NCI-H1694 treated with DMSO at 0.1 percent for 48 hours (cell line): ENCODE measurements at places on chromosomes 11 and 22.
A peak's percentile ranks its signal among the peaks of the same experiment; 100 is the strongest.

- no peak for DNase-seq
These were observed 229.9 kb downstream of the MN1 start for GRCh38 chr22:27571463-27572277.

- no peak for DNase-seq
These were observed 25.7 kb downstream of the CD5 start for GRCh38 chr11:61127991-61128390.

- no peak for DNase-seq
These were observed 143.2 kb upstream of the TRPC6 start for GRCh38 chr11:101726988-101727387.

DNA sequence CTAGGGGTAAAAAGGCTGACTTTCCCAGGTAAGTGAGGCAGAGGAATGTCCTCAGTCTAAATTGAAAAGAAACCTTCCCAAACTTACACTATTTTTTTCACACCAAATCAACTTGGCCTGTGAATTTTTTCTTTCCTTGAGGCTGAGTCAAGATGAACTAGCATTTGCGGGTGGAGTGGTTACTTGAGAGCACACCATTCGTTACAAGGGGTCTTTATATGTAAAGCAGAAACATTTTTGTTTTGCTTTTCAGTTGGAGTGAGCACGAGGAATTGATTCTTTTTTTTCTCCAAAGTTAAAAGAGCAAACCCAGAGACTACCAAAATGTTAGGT lies 36.4 kb downstream of the MAML2 start:
- DNase-seq, result no peak

DNA sequence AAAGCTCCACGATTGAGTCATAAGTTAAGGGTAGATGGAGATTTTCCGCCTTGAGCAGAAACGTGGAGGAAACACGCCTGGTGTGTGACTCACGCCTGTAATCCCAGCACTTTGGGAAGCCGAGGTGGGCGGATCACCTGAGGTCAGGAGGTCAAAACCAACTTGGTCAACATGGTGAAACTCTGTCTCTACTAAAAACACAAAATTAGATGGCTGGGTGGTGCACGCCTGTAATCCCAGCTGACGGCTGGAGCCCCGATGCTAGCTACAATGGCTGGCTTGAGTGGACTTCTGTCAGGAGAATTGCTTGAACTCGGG lies 17.3 kb upstream of the DGCR8 start:
- DNase-seq, result no peak

- no peak for DNase-seq
These were observed 26.6 kb upstream of the AMPD3 start for GRCh38 chr11:10428453-10428852.

DNA sequence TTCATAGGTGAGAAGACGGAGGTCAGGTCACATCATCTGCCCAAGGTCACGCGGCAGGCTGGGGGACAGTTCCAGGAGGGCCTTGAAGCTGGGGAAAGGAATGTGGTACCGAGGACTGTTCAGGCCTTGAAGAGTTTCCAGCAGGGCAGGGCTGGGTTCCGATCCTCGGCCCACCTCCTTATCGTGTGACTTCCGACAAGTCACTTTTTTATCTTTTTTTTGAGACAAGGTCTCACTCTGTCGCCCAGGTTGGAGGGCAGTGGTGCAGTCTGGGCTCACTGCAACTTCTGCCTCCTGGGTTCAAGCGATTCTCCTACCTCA lies 623 bp downstream of the NDUFS8 start:
- DNase-seq, result no peak

GRCh38 chr11:16312233-16312765 lies 44.0 kb downstream of the SOX6 start:
- no peak for DNase-seq

GRCh38 chr11:77789731-77790476 lies 30.6 kb downstream of the RSF1 start:
- DNase-seq, result no peak

DNA sequence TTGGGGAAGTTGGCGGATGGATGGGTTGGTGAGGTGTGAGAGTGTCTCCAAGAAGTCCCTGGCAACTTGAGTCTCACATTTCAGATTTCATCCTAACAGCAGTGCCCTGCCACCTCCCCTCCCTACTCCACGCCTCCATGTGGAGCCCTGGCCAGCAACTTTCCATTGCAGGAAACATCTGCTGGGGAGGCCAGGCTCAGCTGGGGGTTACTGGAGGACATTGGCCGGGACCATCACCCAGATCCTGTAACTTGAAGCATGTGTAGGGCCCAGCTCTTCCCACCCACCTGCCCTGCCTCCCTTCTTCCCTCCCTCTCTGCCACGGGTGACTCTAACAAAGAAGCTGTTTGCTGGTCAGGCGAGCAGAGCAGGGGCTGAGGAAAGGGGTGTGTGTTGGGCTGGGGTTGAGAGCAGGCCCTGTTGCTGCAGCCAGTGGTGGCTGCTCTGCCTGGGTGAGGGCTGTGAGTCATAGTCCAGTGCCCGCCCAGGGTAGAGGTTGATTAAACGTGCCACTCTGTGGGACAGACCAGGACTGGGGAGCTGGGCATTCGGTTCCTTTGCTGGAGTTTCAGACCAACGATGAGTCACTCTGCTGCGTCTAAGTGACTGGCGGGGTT lies 64.0 kb downstream of the SCN3B start:
- DNase-seq, result no peak

GRCh38 chr11:117601006-117601708 lies 195.9 kb downstream of the DSCAML1 start:
- DNase-seq, result no peak

DNA sequence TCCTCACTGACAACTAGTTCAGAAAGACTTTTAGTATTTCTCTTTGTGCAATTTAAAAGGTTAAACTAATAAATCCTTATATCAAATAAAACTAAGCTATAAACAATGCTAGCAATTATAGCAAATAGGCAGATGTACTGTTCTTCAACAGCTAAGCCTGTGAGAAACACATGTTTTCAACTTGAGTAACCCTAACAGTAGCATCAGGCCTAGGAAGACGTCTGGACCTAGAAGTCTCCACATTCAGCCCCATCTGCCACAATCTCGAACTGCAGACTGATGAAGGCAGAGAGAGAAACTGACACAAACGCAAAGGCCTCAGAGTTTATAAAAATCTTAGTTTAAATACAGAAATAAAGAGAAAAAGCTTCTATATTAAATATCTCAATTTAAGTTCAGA lies 2.5 kb downstream of the ST13 start:
- no peak for DNase-seq

- no peak for DNase-seq
These were observed 6.6 kb upstream of the RASGRP2 start for GRCh38 chr11:64750361-64751054.

GRCh38 chr11:12704049-12704448 lies 29.8 kb downstream of the TEAD1 start:
- no peak for DNase-seq

DNA sequence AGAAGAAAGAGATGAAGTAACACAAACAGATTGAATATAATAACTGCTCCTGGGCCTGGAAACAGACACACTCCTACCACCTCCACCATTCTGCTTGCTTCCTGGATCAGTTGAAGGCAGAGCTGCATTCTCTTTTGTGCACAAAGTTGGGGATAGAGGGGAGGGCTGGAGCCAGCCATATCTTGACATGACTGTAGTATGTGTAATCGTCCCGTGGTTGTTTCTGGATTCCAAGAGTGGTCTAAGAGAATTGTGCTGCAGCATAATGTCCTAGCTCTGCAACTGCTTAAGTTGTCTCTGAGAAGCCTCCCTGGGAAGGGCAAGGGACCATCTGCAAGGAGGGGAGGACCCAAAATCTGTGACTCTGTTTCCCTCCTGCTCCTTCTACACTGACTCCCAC lies 3.2 kb downstream of the CRY2 start:
- no peak for DNase-seq

DNA sequence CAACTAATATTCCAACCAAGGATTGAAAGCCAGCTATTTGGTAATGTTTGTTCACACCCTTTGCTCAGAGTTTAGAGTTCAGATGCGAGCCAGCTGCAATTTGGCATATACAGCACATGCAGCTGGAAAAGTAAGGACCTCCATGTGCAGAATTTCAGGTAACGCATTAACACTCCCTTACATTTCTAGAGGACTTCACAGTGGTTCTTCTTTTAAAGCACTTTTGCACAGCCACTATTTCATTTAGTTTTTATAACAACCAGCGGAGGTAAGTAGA lies 3.4 kb downstream of the POU2AF3 start:
- DNase-seq, result no peak

DNA sequence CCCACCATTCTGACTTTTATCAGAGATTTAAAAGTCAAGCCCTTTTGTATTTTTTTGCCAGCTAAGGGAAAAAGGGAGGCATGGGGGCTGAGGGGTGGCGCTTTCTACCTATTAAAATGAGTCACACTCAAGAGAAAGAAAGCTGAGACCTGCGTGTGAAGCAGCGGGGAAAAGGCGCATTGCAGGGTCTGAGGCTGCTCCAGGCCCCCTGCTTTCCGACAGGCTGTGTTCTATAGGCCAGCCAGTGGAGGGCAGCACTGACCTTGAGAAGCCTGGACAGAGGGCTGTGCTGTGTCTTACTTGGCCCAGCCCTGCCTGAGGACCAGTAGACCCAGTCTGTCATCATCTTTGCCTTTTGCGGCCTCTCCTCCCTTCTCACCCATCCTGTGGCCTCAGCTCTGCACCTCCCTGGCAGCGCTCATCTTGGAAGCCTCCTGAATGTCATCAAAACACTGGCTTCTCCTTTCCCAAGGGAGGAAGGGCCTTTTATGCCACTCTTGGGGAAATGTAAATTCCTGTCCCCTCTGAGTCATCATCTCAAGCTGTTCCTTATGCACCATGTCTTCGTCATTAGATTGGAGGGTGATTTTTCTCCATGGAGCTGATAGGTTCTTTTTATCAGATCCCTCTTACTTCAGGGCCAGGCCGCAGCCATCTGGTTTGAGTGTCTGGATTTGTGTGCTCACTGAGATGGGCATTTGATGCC lies 12.6 kb upstream of the MAPK8IP1 start:
- DNase-seq, result peak; percentile 30

DNA sequence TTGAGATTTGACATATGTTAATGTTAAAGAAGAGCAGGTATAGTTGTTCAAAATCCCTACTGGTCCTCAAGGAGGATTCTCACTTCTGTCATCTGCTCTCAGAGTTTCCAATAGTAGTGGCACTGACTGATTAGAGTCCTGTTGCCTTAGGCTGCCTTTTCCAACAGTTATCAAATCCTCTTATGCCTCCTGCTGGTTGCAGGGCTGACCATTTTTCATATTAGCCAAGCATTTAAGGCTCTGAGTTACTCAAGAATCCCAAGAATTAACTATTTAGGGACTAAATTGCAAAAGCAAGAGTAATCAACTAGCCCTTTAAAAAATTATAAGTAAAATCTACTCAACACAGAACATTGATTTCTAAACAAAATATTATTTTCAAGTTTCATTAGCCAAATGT lies 212.0 kb upstream of the CHORDC1 start:
- DNase-seq, result no peak

- DNase-seq, result no peak
These were observed 227.2 kb upstream of the E2F8 start for GRCh38 chr11:19467904-19468303.

DNA sequence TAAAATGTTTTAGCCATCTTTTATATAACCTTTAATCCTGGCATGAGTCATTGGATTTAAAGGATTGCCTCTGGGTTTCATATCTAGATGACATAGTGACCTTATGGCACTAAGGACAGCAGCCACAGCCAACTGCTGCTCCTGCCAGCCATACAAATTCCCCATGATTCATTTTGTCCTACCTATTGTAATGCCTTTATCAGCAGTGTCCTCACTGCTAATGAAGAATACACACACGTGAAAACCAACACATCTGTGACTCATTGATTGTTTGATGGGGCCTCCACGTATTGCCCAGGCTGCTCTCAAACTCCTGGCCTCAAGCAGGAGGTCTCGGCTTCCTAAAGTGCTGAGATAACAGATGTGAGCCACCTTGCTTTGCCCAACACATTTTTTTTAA lies 1.8 kb downstream of the LDHAL6A start:
- no peak for DNase-seq

DNA sequence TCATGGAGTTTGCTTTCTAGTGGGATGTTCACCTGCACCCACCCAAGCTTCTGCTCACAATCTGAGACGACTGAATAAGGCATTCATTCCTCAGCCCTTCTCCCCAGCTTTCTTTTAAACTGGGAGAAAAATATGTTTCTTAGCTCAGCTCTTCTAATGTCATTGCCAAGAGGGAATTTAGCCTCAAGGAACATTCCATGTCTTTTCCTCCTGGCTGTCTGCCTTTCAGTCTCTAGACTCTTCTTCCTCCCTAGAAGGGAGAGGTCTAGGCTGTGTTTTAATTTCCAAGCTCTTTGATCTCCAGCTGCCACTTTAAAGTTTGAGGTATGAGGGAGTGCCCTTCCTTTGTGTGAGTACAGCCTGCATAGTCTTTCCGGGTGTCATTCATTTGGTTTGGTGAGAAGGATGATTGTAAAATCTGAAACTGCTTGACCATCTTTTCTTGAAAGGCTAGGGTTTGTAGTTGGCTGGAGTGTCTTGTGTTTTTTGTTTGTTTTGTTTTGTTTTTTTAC lies 11.7 kb upstream of the HTATIP2 start:
- DNase-seq, result no peak

DNA sequence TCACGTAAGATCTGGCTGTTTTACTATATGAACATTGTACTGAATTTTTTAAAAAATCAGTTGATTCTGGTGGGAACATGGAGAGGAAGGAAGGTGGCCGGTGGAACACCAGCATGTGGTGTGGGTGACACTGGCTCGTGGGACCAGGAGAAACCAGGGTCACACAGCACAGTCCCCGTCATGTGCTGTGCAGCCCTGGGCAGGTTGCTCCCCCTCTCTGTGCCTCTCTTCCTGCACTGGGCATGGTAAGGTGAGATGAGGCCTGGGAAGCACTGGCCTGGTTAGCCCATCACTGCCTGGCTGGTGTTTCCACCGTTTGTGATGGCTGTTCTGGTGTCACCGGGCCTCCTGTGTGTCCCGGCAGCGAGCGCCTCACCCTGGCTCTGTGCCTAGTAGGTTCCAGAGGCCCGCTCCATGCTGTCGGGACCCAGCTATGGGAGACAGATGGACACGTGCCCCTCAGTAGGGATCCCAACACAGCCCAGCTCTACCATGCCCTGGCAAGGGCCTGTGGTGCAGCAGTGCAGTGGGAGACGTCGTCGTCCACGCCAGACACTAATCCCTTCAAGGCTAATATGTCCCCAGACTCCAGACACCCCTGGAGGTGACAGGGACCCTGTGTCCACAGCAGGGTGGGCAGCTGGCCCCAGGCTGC lies 88.2 kb upstream of the LINC01488 start:
- no peak for DNase-seq

DNA sequence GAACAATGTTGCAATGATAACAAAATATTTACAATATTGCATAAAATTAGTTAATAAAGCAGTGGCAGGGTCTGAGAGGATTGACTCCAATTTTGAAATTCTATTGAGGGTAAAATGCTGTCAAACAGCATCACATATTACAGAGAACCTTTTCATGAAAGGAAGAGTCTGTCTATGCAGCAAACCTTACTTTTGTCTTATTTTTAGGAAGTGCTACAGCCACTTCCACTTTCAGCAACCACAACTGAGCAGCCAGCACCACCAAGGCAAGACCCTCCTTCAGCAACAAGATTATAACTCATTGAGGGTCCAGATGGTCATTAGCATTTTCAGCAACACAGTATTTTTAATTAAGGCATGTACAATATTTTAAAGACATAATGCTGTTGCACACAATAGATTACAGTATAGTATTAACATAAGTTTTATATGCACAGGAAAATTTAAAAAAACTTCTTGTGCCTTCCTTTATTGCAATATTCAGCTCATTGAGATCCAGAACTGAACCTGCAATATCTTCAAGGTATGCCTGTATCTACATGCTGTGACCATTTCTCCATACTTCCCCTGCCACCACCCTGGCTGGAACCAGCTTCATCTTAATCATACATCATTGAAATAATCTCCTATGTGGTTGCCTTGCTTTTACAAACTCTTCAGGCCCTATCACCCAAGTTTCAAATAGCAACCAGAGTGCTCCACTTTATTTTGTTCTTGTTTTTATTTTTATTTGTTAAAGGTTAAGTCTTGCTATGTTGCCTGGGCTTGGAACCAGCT lies 711.2 kb downstream of the KCNA4 start:
- DNase-seq, result no peak
